ENCODE measurements at places on chromosomes 16 and 17.
A peak's percentile ranks its signal among the peaks of the same experiment; 100 is the strongest.

- DNase-seq = peak; percentile 24
Measured at GRCh38 chr17:28744972-28745785, 1.4 kb downstream of the TRAF4 start.

- DNase-seq = no peak
Measured at GRCh38 chr17:57943140-57943539, 12.1 kb downstream of the CUEDC1 start.

GRCh38 chr16:81873843-81874752 lies 95.0 kb downstream of the PLCG2 start:
- DNase-seq = peak; percentile 63

GRCh38 chr16:56278196-56278855 lies 87.0 kb downstream of the GNAO1 start:
- no peak for DNase-seq

- peak; percentile 28 for DNase-seq
Measured at GRCh38 chr17:36728030-36728991, 126.9 kb downstream of the MRM1 start.

GRCh38 chr17:68658999-68659780 lies 58.0 kb upstream of the FAM20A start:
- DNase-seq = no peak

DNA sequence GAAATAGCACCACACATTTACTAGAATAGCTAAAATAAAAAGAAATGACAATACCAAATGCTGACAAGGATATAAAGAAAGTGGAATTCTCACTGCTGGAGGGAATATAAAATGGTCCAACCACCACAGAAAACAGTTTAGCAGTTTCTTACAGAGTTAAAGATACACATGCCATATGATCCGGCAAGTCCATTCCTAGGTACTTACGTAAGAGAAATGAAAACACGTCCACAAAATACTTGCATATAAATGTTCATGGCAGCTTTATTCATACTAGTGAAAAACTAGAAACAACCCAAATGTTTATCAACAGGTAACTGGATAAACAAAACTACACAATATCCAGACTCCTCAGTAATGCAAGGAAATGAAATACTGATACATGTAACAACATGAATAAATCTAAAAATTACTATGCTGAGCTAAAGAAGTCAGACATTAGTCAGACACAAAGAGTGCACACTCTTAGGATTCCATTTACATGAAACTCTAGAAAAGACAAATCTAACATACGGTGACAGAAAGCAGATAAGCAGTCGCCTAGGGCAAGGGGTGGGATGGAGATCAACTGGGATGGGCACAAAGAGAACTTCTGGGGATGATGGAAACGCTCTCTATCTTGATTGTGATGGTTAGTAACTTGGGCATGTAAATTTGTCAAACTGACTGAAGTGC lies 76.4 kb downstream of the SMG6 start:
- no peak for DNase-seq

DNA sequence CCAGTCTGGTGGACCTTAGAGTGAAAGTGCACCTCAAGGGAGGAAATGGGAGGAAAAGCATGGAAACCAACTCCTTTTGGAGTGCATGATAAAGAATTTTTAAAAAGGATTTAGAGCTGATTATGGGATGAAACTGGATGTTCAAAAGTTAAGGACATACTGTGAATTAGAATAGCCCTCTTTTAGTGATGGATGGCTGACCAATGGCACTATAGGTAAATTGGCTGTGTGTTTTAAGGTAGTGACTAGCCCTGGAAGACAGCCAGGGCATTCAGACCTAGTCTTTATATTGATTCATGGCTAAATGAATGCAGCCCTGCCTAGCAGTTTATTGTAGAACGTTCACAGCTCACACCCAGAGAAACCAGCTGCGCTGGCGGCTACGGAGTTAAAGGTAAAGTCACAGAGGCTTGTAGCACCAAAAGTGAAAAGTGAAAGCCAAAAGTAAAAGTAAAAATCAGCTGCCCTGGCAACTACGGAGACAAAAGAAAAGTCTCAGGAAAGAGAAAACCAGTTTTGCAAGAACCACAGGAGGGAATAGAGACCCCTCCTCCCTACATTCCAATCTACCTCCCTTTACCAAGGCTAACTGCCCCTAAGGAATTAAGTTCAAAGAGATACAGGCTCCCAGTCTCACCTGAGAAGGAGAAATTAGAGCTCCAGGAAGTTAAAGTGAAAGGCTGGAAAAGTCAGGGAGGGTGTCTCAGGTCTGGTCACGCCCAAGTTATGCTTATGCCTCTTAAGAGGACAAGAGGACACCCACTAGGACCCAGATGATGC lies 21.8 kb downstream of the ACSM1 start:
- DNase-seq = peak; percentile 13

GRCh38 chr17:17568772-17569195 lies 22.7 kb downstream of the PEMT start:
- DNase-seq = peak; percentile 51

- no peak for DNase-seq
Measured at GRCh38 chr17:61878984-61879612, 15.8 kb upstream of the BRIP1 start.

DNA sequence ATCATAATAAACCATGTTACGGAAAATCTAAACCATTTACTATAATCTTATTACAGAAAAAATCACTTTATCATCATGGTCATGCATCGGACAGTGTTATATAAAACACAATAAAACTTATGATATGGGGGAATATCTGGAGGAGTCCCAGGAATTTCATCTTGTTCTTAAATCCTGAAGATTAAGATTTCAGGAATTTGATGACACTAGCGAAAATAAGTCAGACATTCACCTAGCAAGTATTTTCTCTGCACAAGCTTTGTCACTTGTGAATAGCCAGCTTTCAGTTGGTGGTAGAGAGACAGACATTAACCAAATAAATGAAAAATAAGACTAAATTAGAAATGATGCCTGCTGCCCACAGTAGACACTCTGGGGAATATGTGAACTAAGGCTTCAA lies 410.0 kb downstream of the RBFOX1 start:
- DNase-seq = no peak

Data from activated CD4-positive, alpha-beta T cell treated with anti-CD3 and anti-CD28 coated beads, Interleukin-2, Interleukin-4, amounts not matched to agents 100 ng/mL and 50 ng/mL, durations not matched to agents 16 hours and 8 hours (primary cell).